ENCODE measurements at places on chromosomes 3 and 15. TPM values are rescaled to one million over a fixed set of nuclear protein-coding genes. Genes with fewer than 3 reads are reported as not detected.

Gene A4GNT
- not detected for total RNA-seq

DNA sequence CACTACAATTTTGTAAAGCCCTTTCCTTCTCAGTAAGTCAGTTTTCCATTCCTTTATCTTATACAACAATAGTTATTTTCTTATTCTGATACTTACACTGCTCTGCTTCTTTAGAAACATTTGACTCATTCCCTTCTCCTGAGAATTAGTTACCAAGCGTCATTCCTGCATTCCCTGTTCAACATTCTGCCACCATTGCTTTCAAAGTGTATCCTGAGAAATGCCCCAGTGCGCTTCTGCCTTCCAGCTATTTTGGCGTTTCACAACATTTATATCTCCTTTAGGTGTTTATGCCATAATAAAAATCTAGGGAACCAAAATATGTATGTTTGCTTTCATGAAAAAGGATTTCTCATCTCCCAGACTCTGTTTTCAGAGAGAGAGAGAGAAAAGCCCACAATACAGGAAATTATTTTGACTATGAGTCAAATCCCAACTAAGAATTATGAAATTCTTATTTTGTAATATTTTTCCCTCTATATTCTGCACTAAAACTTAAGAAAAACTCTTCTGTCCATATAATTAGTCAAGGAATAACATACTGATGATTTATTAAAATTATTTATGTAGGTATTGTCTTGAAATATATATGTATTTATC is 118.2 kb upstream of the RAP2B start:
- no peaks in the 10 kb centered on the region for H3K36me3 ChIP-seq
- no peak overlapping the region for H3K4me3 ChIP-seq

GRCh38 chr3:14290631-14291385 is 111.6 kb upstream of the SLC6A6 start:
- peaks cover 15% of the 10 kb centered on the region for H3K27me3 ChIP-seq
- H3K4me3 ChIP-seq: no peak overlapping the region
- H3K36me3 ChIP-seq: no peaks in the 10 kb centered on the region
- no peaks in the 10 kb centered on the region for H3K4me1 ChIP-seq
- H3K27ac ChIP-seq: no peak overlapping the region

- DNase-seq: no peak
- H3K27ac ChIP-seq: no peak overlapping the region
- no peak overlapping the region for H3K4me3 ChIP-seq
- H3K36me3 ChIP-seq: no peaks in the 10 kb centered on the region
- H3K27me3 ChIP-seq: peaks cover 16% of the 10 kb centered on the region
These were observed 45.6 kb upstream of the STRIT1 start for GRCh38 chr3:155339052-155339451.

GRCh38 chr3:17670749-17671148 is 71.7 kb downstream of the TBC1D5 start:
- no peak for DNase-seq
- H3K36me3 ChIP-seq: peaks cover 6% of the 10 kb centered on the region
- peaks cover 2% of the 10 kb centered on the region for H3K4me1 ChIP-seq

GRCh38 chr3:32160706-32161214 is 54.3 kb downstream of the GPD1L start:
- peaks cover 32% of the 10 kb centered on the region for H3K36me3 ChIP-seq
- no peaks in the 10 kb centered on the region for H3K27me3 ChIP-seq
- no peaks in the 10 kb centered on the region for H3K4me1 ChIP-seq

- peaks cover 41% of the 10 kb centered on the region for H3K4me1 ChIP-seq
- H3K36me3 ChIP-seq: peaks cover 7% of the 10 kb centered on the region
- H3K27me3 ChIP-seq: no peaks in the 10 kb centered on the region
- peak; percentile 63 for DNase-seq
These were observed 720 bp upstream of the TNIK start for GRCh38 chr3:171460725-171461524.

DNA sequence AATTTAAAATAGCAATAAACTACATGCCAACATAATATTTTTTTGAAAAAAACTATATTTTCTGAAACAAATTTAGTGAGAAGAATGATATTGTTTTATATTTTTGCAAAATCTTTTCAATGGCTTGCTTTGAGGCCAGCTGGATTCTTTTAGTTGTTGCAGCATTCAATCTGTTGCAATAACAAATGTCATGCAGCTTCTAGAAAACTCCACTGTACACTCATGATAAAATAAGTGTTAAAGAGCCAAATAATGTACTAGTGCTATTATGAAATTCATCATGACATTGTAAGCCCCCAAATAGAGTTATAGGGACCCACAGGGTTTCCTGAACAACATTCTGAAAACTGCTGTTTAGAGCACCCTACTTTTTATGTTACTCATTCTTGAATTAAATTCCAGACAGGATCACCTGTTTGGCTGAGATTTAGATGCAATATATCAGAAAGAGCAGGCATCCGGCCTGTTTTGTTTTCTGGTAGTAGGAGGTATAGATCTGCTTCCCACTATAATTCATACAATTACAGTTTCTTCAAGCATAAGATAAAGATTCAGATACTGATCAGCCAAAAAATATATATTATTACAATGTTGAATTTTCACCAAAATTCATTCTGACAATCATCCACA is 703.0 kb upstream of the ZNF385D start:
- H3K4me3 ChIP-seq: no peak overlapping the region
- no peaks in the 10 kb centered on the region for H3K27me3 ChIP-seq
- H3K27ac ChIP-seq: no peak overlapping the region
- H3K4me1 ChIP-seq: no peaks in the 10 kb centered on the region

- peaks cover 7% of the 10 kb centered on the region for H3K27me3 ChIP-seq
- no peak for DNase-seq
- H3K27ac ChIP-seq: no peak overlapping the region
- no peaks in the 10 kb centered on the region for H3K4me1 ChIP-seq
- no peaks in the 10 kb centered on the region for H3K36me3 ChIP-seq
These were observed 48.5 kb upstream of the PPP2R3A start for GRCh38 chr3:135917076-135917475.

GRCh38 chr15:89378296-89379151 is 43.9 kb upstream of the POLG start:
- H3K27ac ChIP-seq: peak overlapping the region; percentile 64
- no peaks in the 10 kb centered on the region for H3K4me1 ChIP-seq
- DNase-seq: no peak
- H3K36me3 ChIP-seq: no peaks in the 10 kb centered on the region
- H3K27me3 ChIP-seq: peaks cover 93% of the 10 kb centered on the region

DNA sequence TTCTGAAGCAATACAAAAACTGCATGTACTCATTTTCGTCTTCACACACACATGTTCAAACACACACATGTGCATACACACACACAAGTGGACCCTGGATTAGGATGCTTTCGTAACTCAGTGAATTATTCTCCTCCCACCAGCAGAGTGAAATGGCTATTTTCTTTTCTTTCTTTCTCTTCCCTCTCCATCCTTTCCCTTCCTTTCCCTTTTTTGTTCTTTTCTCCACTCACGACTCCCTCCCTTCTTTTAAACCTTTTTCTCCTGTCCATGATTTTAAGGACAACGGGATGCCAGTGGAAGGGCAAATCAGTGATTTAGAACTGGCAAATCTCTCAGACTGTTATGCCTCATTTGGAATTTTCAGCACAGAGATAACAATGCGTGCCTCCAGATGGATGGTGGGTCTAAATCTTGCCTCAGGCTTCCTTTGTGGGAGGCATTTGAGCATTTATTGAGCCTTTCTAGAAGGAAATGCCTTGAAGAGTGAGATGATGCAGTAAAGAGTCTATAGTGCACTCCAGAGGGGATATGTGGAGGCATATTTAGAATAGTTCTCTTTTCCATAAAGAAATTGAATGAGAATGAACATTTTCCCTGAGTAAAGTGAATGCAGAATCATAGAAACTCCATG is 130.4 kb upstream of the SLC7A14 start:
- H3K27me3 ChIP-seq: peaks cover 28% of the 10 kb centered on the region
- H3K27ac ChIP-seq: no peak overlapping the region
- no peak overlapping the region for H3K4me3 ChIP-seq
- DNase-seq: no peak
- no peaks in the 10 kb centered on the region for H3K36me3 ChIP-seq

DNA sequence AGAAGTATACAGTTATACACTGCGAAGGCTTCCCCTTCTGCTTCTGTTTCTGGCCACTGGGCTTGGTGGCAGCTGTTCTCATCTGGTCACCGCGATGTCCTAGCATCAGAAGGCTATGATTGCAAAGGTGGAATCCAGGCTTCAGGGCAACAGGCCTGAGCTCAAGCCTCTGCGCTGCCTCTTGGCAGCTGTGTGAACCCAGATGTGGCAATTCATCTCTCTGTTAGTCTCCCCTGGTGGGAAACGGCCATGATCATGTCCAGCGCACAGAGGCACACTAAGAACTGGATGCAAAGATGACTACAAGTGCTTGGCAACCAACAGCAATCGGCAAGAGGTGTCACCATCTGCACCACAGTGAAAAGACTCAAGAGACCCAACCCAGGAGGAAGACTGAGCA is 78.9 kb downstream of the PCSK6 start:
- H3K4me1 ChIP-seq: no peaks in the 10 kb centered on the region
- no peaks in the 10 kb centered on the region for H3K36me3 ChIP-seq
- H3K27me3 ChIP-seq: peaks cover 3% of the 10 kb centered on the region

DNA sequence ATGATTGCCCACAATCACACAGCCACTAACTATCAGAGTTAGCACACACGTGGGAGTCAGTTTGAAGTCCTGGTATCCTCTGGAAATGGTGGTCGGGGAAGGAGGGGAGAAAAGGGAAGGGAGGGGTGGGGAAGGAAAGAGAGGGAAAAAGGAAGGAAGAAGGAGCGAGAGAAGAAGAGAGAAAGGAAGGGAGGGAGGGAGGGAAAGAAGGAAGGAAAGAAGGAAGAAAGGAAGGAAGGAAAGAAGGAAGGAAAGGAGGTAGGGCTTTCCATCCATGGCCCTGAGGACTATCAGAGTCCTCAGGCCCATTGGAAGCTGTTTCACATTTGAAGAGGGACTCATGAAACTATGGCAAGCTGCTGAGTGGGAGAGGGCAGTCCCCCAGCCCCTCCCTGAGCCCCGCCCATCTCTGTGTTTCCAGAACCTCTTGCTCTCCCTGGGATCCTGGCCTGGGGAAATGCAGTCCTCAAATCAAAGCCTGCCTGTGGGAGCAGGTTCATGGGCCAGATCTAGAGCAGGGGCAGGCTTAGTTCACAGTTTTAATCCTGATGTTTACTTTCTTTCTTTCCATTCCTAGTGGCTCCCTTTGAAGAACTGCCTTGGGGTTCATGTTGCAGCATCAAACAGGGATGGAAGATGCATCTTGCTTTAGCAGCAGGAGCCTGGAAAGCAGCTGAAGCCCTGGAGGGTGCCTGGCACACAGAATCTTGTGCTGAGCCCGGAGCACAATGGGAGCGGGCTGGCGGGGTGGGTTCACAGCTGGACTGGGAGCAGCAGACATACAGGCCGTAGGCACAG is 66.1 kb upstream of the GLCE start:
- peaks cover 6% of the 10 kb centered on the region for H3K27me3 ChIP-seq
- no peaks in the 10 kb centered on the region for H3K4me1 ChIP-seq
- no peaks in the 10 kb centered on the region for H3K36me3 ChIP-seq
- no peak overlapping the region for H3K4me3 ChIP-seq

DNA sequence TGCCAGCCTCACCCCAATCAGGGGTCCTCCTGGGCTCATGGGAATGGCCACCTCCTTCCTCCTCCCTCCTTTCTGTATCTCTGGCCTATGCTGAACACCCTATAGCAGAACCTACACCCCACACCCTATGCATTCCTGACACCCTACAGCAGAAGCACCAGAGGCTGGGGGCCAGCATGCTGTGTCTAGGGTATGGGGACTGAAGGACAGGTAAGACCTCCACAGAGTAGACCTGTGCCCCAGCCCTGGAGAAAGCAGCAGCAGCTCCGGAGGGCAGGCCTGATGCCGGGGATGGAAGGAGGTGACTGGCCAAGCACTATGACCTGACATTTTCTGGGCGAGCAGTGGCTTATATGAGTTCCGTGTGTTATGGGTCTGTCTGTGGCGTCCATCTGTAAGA is 66.9 kb downstream of the TLE3 start:
- no peaks in the 10 kb centered on the region for H3K36me3 ChIP-seq
- no peaks in the 10 kb centered on the region for H3K4me1 ChIP-seq
- DNase-seq: no peak
- no peak overlapping the region for H3K27ac ChIP-seq

DNA sequence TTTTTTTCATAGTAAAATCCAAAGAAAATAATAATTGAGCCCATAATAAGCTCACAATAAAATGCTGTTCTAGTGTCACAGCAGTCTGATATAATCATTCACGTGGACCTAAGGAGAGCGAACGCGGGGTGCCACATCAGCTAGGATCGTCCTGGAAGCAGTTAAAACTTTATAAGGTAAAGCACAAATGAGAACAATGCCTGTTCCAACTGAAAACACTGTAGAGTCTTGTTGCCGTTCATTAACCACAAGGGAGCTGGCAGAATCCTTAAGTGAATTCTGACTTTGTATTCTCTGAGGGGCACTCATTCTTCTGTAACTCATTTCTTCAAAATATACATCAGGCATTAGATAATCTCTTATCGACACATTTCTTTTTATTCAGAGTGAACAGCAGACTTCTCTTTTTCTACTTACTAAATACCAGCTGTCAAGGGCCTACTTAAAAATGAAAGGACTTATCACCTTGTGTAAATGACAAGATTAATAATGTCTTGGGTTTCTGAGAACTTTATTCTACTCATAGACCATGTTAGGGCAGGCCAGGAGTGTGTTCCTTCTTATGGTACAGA is 524.6 kb downstream of the MECOM start:
- no peaks in the 10 kb centered on the region for H3K4me1 ChIP-seq
- no peaks in the 10 kb centered on the region for H3K36me3 ChIP-seq
- H3K27me3 ChIP-seq: peaks cover 43% of the 10 kb centered on the region
- no peak for DNase-seq
- H3K4me3 ChIP-seq: no peak overlapping the region

DNA sequence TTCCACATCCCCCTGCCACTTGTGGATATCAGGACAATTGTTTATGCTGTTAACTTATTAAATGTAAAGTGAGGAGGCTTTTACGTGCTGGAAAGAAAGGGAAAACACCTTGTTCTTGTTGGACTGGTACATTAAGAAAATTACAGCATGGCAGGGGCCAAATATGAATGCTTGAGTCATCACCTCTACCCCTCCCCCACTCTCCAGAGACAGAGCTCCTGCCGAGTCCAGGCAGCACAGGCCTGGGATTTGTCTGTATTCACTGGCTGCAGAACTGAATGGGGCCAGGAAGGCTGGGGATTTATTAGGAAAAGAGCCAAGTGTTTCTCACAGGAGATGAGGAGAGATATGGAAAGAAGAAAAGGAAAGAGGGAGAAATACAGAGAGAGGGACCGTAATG is 308.9 kb downstream of the EPHB1 start:
- no peaks in the 10 kb centered on the region for H3K27me3 ChIP-seq
- no peaks in the 10 kb centered on the region for H3K36me3 ChIP-seq
- DNase-seq: no peak
